T-cell (primary cell): ENCODE measurements at places on chromosomes 1 and 21. TPM values are rescaled to one million over a fixed set of nuclear protein-coding genes. Genes with fewer than 3 reads are reported as not detected.

The C1orf56 gene
- 4.8 TPM for total RNA-seq

The NPHS2 gene
- not detected for total RNA-seq

The HTR6 gene
- 0.19 TPM for total RNA-seq

The PADI2 gene
- total RNA-seq: not detected

DNA sequence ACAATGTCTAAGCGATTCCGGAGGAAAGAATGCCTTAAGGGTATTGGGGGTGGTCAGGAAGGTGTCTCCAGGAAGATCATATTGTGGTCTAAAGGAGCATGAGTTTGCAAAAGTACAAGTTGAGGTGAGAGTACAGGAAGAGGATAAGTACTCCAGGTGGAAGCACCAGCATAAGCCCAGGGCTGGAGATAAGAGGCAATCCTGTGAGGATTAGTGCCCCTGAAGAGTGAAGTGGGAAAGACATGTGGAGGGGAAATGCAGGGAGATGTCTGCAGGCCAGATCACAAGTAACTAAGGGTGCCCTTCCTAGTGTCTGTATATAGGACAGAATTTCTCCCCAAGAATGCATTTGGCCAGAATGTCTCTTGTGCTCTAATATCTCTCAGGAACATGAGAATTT lies 188.3 kb upstream of the DPT start:
- no peak overlapping the region for H3K27ac ChIP-seq
- no peaks in the 10 kb centered on the region for H3K4me1 ChIP-seq
- DNase-seq: no peak
- no peaks in the 10 kb centered on the region for H3K36me3 ChIP-seq
- H3K4me3 ChIP-seq: no peak overlapping the region
- H3K27me3 ChIP-seq: no peaks in the 10 kb centered on the region

GRCh38 chr1:176051902-176052518 lies 155.1 kb downstream of the COP1 start:
- H3K4me1 ChIP-seq: no peaks in the 10 kb centered on the region
- no peaks in the 10 kb centered on the region for H3K27me3 ChIP-seq
- H3K4me3 ChIP-seq: no peak overlapping the region
- peaks cover 2% of the 10 kb centered on the region for H3K36me3 ChIP-seq
- no peak overlapping the region for H3K27ac ChIP-seq

GRCh38 chr1:157944663-157945280 lies 48.7 kb upstream of the KIRREL1 start:
- H3K27ac ChIP-seq: no peak overlapping the region
- DNase-seq: no peak
- H3K27me3 ChIP-seq: no peaks in the 10 kb centered on the region
- H3K4me1 ChIP-seq: no peaks in the 10 kb centered on the region

GRCh38 chr1:174074757-174075156 lies 52.6 kb upstream of the RC3H1 start:
- DNase-seq: no peak
- H3K36me3 ChIP-seq: no peaks in the 10 kb centered on the region
- no peaks in the 10 kb centered on the region for H3K27me3 ChIP-seq
- no peak overlapping the region for H3K4me3 ChIP-seq
- H3K4me1 ChIP-seq: no peaks in the 10 kb centered on the region

- H3K36me3 ChIP-seq: no peaks in the 10 kb centered on the region
- no peaks in the 10 kb centered on the region for H3K4me1 ChIP-seq
- H3K27ac ChIP-seq: no peak overlapping the region
- H3K4me3 ChIP-seq: no peak overlapping the region
- H3K27me3 ChIP-seq: no peaks in the 10 kb centered on the region
Observed at GRCh38 chr1:22364764-22365163, 86.9 kb upstream of the ZBTB40 start.

DNA sequence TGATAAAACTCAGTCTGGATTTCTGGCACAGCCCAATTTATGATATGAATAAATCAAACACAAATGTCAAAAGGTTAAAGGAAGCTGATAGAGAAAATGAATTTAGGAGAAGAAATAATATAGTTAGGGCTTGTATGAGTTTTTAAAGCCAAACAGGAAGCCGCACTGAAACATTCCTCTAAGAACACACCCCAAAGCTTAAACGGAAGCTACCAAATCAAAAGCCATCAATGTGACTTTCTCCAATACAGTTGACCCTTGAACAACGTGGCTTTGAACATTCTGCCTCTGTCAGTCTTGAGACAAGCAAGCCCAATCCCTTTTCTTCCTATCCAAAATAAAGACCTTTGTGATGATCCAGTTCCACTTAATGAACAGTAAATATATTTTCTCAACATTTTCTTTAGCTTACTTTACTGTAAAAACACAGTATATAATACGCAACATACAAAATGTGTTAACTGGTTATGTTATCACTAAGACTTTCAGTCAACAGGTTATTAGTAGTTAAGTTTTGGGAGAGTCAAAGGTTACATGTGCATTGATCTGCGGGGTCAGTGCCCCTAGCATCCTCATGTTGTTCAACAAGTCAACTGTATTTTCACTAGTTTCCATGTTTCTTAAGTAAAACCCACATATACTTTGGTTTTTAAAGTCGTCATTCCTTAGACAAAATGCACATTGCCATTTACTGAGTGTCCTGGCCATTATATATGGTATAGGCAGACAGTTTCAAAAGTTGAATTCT lies 11.2 kb downstream of the SERBP1 start:
- DNase-seq: no peak
- H3K27me3 ChIP-seq: no peaks in the 10 kb centered on the region
- H3K4me1 ChIP-seq: peaks cover 8% of the 10 kb centered on the region
- peak overlapping the region; percentile 5 for H3K27ac ChIP-seq
- H3K36me3 ChIP-seq: peaks cover 90% of the 10 kb centered on the region
- no peak overlapping the region for H3K4me3 ChIP-seq

GRCh38 chr1:32636914-32637645 lies 13.3 kb downstream of the ZBTB8OS start:
- no peak overlapping the region for H3K27ac ChIP-seq
- DNase-seq: no peak
- peaks cover 21% of the 10 kb centered on the region for H3K36me3 ChIP-seq
- no peaks in the 10 kb centered on the region for H3K27me3 ChIP-seq
- H3K4me1 ChIP-seq: no peaks in the 10 kb centered on the region

DNA sequence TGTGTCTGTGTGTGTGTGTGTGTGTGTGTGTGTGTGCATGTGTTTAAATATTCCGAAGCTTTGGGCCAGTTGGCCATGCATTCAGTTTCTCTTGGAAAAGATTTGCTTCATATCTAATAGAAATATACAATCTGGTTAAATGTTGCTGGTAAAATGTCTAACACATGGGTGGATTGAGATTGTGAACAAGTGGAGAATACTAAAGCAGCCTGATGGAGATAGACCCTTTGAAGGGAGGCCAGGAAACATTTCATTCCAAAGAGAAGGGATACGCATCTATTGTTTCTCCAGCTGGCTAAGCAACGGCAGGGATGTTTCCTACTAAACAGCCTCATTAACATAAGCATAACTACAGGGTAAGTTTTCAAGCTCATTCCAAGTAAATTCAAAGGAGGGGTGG lies 257.5 kb upstream of the PTBP2 start:
- no peak overlapping the region for H3K4me3 ChIP-seq
- H3K4me1 ChIP-seq: no peaks in the 10 kb centered on the region
- no peak overlapping the region for H3K27ac ChIP-seq
- no peak for DNase-seq
- H3K36me3 ChIP-seq: no peaks in the 10 kb centered on the region
- no peaks in the 10 kb centered on the region for H3K27me3 ChIP-seq

DNA sequence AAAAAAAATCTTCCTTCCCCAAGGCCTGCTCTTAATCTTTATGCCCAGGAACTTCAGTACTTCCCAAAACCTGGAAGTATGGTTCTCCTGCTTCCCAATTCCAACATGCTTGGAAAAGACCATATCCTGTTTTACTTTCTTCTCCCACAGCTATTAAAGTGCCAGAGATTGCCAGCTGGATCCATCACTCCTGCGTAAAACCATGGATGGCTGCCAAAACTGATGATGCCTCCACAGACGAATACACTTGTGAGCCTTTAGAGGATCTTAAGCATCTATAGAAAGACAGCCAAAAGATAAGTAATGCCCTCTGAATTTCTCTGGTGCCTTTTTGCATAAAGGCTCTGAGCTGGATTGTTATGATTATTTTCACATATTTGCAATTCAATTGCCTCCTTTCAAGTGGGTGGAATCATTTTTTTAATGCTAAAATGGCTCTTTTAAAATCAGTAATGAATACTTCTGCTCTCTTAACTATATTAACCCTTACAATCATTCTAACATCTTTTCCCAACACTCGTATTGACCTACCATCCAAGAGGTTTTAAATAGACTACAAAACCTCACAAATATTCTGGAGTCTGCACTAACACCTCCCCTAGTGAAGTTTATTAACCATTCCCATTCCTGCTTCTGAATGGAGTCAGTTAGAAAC lies 1807.8 kb downstream of the BRINP3 start:
- H3K27me3 ChIP-seq: no peaks in the 10 kb centered on the region
- H3K4me1 ChIP-seq: no peaks in the 10 kb centered on the region
- DNase-seq: no peak
- H3K36me3 ChIP-seq: no peaks in the 10 kb centered on the region
- H3K4me3 ChIP-seq: no peak overlapping the region

DNA sequence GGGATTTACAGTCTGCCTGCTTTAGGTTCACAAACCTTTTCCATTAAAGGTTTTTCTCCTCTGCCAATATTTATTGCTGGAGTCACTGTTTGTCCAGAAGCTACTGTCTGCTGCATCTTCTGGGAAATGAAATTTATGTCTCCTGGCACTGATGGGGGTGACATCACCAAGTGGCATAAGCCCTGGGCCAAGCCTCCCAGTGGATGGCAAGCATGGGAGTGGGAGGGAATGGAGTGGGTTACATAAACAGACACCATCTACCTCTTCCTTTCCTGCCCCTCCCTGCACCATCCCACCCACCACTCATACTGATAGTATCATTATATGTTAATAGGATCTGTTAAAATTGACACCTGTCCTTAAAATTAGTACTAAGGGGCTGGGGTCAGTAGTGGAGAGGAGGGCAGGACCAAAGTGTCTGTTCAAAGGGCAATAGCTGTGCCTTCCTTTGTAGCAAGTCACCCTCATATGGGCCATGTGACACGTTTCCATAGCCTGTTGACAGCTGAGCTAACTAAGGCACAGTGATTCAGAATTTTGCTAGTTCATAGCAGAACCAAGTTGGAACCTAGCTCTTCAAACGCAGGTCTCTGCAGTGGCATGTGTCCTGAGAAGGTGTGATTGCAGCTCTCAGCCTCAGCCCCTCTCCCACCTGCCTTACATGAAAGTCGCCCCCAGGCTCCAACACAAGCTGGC lies 71.0 kb downstream of the MAB21L3 start:
- no peaks in the 10 kb centered on the region for H3K36me3 ChIP-seq
- no peak overlapping the region for H3K4me3 ChIP-seq
- no peak for DNase-seq
- no peaks in the 10 kb centered on the region for H3K4me1 ChIP-seq

GRCh38 chr21:43355925-43356289 lies 71.0 kb downstream of the SIK1 start:
- peaks cover 8% of the 10 kb centered on the region for H3K27me3 ChIP-seq
- H3K4me1 ChIP-seq: no peaks in the 10 kb centered on the region
- H3K36me3 ChIP-seq: no peaks in the 10 kb centered on the region
- DNase-seq: no peak
- no peak overlapping the region for H3K4me3 ChIP-seq
- no peak overlapping the region for H3K27ac ChIP-seq

- H3K27ac ChIP-seq: no peak overlapping the region
- H3K27me3 ChIP-seq: no peaks in the 10 kb centered on the region
- H3K4me1 ChIP-seq: no peaks in the 10 kb centered on the region
- H3K4me3 ChIP-seq: no peak overlapping the region
- no peak for DNase-seq
Observed at GRCh38 chr1:209621741-209622655, 30.2 kb downstream of the LAMB3 start.

DNA sequence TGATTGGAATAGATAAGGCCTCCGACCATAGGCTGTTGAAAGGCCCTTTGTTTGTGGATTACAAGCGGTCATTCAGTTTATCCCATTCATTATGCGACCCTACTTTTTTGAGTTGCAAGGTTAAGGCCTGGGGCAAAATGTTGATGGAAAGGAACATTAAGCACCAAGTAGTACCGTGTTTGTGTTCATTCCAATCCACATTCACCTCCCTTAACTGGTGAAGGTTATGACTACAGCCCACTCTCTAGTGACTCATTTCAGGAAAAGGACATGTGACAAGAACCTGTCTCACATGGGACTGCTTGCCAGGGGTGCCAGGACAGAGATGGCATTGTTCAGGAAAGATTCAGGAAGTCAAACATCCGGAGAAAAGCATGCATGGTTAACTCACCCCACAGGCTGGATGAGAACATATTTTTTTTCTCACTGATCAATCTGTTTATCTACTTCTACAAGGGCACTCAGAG lies 81.6 kb downstream of the CD58 start:
- no peaks in the 10 kb centered on the region for H3K27me3 ChIP-seq
- H3K4me3 ChIP-seq: no peak overlapping the region
- no peak for DNase-seq
- peaks cover 4% of the 10 kb centered on the region for H3K4me1 ChIP-seq

- H3K4me1 ChIP-seq: peaks cover 7% of the 10 kb centered on the region
- H3K27ac ChIP-seq: no peak overlapping the region
- peaks cover 60% of the 10 kb centered on the region for H3K36me3 ChIP-seq
- H3K4me3 ChIP-seq: no peak overlapping the region
- no peaks in the 10 kb centered on the region for H3K27me3 ChIP-seq
Observed at GRCh38 chr1:220032911-220033310, 13.4 kb downstream of the EPRS1 start.

DNA sequence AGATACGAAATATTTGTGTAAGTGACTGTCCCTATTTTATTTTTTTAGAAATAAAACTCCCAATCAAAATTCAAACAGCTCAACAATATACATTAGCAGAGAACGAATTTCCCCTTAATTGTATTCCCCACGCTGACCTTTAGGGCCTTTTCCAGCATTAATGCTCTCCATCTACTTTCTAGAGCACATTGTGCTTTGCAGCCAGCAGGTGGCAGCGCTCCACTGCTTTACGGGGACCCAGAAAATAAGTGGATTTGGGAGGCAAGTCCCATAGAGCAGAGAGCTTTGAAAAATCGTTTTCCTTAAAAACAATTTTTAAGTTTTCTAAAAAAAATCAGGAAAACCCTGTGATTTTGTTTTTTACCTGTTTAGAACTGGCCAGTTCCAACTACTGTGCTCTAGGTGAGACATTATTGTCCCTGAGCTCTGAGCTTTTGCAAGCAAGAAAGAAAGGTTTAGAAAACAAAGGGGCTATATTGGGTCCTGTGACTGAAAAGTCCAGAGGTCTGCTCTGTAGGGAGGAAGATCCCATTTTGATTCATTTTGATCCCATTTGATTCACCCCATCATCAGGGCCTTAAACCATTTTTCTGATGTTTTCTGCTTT lies 144.4 kb upstream of the ZNF644 start:
- H3K27ac ChIP-seq: no peak overlapping the region
- DNase-seq: peak; percentile 5
- H3K4me1 ChIP-seq: peaks cover 3% of the 10 kb centered on the region
- H3K27me3 ChIP-seq: no peaks in the 10 kb centered on the region
- no peak overlapping the region for H3K4me3 ChIP-seq

- H3K36me3 ChIP-seq: no peaks in the 10 kb centered on the region
- H3K4me1 ChIP-seq: no peaks in the 10 kb centered on the region
- peak; percentile 23 for DNase-seq
Observed at GRCh38 chr1:166479052-166479631, 312.3 kb upstream of the FAM78B start.
